Adrenal gland (tissue), 19 donors: ENCODE measurements at places on chromosomes 1 and 21.

DNA sequence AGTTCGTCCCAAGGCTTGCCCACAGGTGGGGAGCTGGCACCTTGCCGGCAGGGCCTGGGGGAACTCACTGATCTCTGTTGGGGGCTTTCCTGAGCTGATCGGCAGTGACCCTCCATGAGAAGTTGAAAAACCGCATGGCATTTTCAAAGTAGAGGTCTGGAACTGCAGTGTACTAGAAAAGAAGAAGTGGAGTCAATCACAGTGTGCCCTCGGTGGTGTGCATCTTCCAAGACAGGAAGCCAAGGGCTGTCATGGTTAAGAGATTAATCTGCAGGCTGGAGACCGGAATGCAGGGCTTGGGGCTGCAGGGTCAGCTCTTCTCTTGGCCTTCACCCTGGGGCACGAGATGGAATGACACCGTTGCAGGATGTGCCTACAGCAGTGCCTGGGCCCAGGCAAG lies 56.8 kb downstream of the ECE1 start:
- H3K36me3 ChIP-seq: no peaks in the 10 kb centered on the region
- H3K4me3 ChIP-seq: no peak overlapping the region
- no peak for DNase-seq
- no peaks in the 10 kb centered on the region for H3K27me3 ChIP-seq
- no peak overlapping the region for H3K27ac ChIP-seq

DNA sequence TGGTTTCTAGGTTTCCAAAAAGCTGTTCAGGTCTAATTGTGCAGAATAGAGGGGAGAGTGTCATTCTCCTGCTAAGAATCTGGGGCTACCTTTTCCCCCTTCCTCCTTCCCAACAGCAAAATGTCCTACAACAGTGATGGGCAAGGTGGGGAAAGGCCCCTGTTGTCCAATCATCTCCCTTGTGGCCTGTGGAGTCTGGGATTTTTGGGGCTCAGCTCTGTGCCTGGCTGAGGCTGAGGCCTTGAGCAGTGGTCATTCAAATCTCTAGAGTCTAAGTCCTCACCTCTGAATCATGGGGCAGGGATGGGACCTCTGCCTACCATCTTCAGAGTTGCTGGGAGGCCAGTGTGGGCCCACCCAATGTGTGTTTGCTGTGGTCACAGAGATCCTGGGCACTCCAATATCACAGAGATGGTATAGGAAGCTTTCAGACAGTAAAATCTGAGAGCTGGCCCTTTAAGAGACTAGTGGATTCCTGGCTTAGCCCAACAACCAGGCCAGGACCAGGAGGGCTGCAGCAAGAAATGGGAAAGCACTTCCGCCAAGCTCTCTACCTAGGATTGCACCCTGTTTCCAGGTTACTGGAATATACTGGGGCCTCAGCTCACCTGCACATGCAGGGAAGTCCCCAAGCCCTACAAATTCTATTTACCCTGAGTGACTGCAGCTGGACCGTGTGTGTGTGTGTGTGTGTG lies 28.5 kb upstream of the TENT5C start:
- no peaks in the 10 kb centered on the region for H3K36me3 ChIP-seq
- DNase-seq: no peak
- no peak overlapping the region for H3K27ac ChIP-seq

DNA sequence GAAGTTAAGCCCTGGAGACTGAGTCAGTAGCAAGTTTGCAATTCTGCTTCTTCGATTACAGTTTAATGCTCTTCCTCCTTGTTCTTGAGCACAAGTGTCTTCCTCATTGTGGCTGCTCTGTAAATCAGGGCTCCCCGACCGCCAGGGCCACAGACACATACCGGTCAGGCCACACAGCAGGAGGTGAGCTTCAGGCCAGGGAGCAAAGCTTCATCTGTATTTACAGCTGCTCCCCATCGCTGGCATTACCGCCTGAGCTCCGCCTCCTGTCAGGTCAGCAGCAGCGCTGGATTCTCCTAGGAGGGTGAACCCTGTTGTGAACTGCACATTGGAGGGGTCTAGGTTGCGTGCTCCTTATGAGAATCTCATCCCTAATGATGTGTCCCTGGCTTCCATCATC lies 1.7 kb upstream of the TRAPPC10 start:
- H3K27ac ChIP-seq: no peak overlapping the region
- H3K27me3 ChIP-seq: no peaks in the 10 kb centered on the region
- DNase-seq: no peak
- H3K36me3 ChIP-seq: no peaks in the 10 kb centered on the region

- DNase-seq: no peak
- H3K27me3 ChIP-seq: no peaks in the 10 kb centered on the region
- H3K4me1 ChIP-seq: no peaks in the 10 kb centered on the region
- H3K27ac ChIP-seq: no peak overlapping the region
- H3K36me3 ChIP-seq: no peaks in the 10 kb centered on the region
Measured at GRCh38 chr1:162997499-162998285, 71.5 kb upstream of the RGS4 start.

DNA sequence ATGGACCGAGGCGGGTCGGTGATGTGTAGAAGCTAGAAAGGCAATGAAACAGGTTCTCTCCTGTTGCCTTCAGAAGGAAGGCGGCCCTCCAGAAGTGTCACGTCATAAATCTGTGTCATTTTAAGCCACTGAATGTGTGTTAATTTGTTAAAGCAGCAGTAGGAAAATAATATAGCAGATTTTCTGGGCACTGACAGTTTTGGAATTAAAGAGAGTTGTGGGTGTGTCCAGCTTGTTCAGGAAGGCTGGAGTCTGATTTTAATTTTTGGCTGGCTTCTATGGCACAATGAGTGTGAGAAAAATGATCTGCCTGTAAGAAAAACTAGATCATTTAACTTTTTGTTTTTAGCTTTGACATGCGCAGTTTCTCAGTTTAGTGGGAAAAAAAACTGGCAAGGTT lies 177.3 kb downstream of the EDEM3 start:
- H3K4me1 ChIP-seq: peaks cover 3% of the 10 kb centered on the region
- no peaks in the 10 kb centered on the region for H3K36me3 ChIP-seq
- no peak overlapping the region for H3K27ac ChIP-seq
- no peak for DNase-seq
- H3K4me3 ChIP-seq: no peak overlapping the region
- H3K27me3 ChIP-seq: no peaks in the 10 kb centered on the region

DNA sequence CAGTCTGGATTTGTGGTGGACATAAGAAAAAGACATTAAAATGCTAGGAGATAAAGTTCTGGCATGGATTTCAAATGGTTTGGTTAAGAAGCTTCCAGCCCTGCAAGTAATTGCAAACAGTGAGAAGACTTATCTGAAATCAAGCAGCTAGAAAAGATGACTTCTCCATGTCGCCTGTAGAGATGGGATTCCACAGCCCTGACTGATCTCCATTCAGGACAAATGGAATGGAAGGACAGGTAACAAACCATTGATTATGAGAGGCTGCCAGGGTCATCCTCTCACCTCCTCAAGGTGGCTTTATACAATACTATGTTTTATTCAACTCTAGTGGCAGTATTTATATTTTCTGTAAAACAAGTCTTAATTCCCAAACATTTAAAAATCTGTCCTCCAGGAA lies 237.9 kb downstream of the HLX start:
- DNase-seq: no peak
- H3K27me3 ChIP-seq: no peaks in the 10 kb centered on the region
- no peaks in the 10 kb centered on the region for H3K36me3 ChIP-seq
